ENCODE measurements at places on chromosomes 12 and 14.

DNA sequence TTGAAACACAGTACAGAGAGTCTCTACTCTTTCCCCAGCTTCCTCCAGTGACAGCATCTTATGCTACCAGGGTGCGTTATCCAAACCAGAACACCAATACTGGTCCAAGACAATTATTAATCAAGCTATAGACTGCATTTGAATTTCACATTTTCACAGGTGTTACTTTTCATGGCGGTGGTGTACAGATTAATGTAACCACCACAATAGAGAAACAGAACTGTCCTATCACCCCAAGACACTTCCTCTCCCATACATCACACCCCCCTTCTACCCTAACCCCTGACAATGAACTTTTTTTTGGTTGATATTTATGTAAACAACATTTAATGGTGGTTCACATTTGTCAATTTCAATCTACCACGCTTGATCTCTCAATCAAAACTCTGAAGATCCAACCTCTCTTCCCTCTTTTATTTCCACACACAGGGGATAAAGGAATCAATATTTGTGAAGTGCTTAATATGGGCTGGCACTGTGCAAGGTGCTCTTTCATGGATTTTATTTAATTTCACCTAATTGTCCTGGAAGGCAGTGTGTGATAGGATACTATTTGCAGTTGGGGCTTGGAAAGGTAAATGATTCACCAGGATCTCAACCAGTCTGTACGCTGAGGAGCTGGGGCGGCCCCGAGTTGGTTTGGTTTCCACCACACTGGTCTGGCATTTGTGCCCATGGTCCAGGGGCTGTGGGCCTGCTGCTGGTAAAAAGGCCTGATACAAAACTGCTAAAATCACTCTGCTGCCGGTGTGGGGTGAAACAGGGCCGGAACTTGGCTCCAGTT lies 54.6 kb upstream of the DICER1 start:
- DNase-seq = no peak

GRCh38 chr14:52939427-52939826 lies 11.4 kb downstream of the FERMT2 start:
- no peak for DNase-seq

GRCh38 chr14:55921511-55921910 lies 196.7 kb upstream of the PELI2 start:
- DNase-seq = no peak

DNA sequence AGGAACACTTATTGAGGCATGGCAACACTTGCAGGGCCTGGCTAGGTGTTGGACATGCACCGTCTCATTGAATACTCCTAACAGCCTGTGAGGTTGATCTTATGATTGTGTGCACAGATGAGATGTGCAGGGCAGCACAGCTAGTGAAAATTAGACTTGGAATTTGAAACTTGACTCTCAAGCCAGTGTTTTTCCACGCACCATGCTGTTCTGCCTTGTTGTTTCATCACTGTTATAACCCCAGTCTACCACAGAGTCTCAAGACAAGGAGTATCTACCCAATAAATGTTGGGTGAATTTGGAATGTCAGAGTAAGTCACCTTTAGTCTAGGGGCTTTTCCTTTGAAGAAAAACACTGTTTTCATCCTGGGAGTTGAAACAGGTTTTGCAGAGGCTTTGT lies 55.8 kb upstream of the LRIG3 start:
- no peak for DNase-seq

DNA sequence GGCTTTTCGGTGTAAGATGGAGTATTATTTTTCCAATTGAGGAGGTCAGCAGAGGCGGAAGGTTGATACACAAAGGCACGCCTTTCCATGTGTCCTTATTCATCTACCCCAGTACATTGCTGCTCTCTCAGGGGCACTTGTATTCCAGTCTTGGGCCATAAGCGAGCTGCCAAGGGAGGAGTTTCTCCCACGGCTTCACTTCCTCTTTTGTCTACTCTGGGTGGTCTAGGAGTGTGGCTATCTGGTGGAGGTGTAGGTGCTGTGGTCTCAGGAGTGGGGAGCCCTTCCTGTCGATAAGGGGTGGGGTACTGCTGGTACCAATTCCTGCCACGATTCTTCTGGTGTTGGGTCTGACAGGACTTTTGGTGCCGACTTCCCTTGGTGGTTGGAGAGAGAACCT lies 73.4 kb downstream of the GAS2L3 start:
- DNase-seq = no peak

DNA sequence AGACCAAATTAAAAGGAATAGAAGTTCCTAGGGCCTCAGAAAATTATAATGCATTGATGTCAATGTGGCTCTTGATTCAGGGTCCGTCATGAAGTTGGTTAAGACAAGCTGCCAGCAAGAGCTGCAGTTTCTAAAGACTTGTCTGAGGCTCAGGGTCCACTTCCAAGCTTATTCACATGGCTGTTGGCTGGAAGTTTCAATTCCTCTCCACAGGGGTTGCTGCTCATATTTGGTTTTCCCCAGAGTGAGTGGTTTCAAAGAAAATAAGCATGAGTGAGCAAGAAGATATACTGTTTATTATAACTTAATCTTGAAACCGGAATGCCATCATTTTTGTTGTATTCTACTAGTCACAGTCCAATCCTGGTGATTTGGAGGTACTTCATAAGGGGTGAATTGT lies 1247.4 kb downstream of the LRFN5 start:
- DNase-seq = no peak

DNA sequence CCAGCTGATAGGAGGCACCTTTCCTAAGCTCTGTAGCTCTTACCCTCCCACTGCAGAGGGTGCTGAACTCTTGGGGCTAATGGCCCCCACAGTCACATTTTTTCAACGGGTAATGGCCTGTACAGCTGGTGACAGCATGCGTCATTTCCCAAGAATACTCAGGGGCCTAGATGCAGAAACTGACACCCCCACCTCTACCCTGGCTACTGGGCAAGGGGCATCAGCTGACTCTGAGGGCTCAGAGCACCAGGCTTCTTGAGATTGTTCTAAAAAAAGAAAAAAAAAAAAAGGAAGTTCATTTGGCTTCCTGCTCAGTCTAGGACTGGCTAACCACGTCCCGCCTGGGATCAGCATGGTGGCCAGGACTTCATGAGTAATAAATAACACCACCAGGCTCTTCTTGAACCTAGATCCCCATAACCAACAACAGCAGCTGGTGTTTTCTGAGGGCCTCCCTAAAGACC lies 35.2 kb downstream of the ZFP36L1 start:
- no peak for DNase-seq

- no peak for DNase-seq
These were observed 276.1 kb upstream of the BTG1 start for GRCh38 chr12:92421701-92422100.

- DNase-seq = peak; percentile 18
These were observed 1482.5 kb upstream of the TMEM132C start for GRCh38 chr12:126784328-126784921.

DNA sequence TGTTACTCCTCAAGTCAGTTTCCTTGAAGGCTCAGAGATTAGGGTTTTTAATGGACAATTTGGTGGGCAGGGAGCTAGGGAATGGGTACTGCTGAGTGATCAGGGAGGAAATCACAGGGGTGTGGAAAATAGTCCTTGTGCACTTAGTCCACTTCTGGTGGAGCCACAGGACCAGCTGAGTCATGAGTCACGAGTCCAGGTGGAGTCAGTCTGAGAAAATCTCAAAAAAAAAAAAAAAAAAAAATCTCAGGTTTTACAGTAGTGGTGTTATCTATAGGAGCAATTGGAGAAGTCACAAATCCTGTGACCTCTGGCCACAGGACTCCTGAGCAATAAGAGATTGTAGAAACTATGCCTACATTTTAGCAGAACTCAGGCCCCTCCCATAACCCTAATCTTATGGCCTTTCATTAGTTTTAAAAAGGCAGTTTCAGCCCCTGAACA lies 28.2 kb upstream of the AMN1 start:
- no peak for DNase-seq

- DNase-seq = no peak
These were observed 183.4 kb downstream of the ESR2 start for GRCh38 chr14:64110802-64111201.

GRCh38 chr12:89350630-89351488 lies 1.4 kb downstream of the DUSP6 start:
- no peak for DNase-seq

GRCh38 chr12:75478116-75478794 lies 2.3 kb upstream of the GLIPR1 start:
- peak; percentile 17 for DNase-seq

DNA sequence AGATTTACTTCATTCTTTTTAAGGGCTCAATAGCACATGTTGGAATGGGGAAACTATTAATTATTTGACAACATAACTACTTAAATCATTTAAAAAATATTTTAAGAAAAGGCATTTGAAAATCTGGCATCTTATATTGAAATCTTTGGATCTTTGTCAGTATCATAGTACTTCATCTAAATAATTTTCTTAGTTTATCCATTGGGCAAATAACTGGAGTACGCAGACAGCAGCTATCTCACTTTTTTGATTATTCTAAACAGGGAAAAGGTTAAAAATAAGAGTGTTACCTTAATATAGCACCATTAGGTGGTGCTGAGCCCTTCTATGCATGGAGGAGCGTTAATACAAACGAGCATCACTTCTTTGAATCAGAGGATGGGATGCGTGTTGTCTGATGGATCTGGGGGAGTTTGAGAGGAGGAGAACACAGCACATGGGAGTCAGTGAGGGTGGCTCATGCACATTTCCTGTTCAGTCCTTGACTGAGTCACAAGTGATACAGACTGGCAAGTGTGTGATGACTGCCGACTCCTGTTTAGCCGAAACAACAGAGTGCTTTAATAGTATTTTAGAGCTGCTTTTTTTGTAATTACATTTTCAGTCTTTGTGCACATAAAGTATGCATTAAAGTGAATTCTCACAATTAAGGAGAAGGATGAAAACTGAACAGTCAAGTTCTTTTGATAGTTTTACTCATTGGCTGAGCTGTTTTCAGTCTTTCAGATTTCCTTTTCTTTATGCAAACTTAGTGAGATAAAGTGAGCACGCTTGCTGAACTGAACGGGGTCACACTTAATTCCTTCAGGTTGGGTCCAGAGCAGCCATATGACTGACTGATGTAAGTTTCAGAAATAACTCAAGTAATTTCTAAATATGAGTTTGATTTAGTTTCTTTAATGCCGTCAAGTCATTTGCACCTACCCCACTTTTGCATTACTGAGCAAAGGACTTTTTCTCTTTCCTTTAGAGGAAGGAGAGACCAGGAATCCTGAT lies 92.7 kb downstream of the DIP2B start:
- DNase-seq = peak; percentile 29

GRCh38 chr14:102304611-102305506 lies at the start of gene MOK:
MOK (minus strand) TSS chr14:102305164; CDS start chr14:102304968, 196 bp downstream.
- DNase-seq = peak; percentile 95

- DNase-seq = no peak
These were observed 289.1 kb downstream of the CACNA1C start for GRCh38 chr12:2341871-2342270.

DNA sequence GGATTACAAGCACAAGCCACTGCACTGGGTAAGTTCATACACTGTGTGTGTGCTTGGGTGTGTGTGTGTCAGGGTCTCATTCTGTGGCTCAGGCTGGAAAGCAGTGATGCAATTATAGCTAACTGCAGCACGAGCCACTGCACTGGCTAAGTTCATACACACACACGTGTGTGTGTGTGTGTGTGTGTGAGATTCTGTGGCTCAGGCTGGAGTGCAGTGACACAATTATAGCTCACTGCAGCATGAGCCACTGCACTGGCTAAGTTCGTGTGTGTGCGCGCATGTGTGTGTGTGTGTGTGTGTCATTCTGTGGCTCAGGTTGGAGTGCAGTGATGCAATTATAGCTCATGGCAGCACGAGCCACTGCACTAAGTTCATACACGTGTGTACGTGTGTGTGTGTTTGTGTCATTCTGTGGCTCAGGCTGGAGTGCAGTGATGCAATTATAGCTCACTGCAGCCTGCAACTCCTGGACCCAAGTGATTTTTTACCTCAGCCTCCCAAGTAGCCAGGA lies 85.4 kb downstream of the HECTD1 start:
- DNase-seq = no peak

- DNase-seq = peak; percentile 60
These were observed 5.8 kb downstream of the WSB2 start for GRCh38 chr12:118055144-118055557.

DNA sequence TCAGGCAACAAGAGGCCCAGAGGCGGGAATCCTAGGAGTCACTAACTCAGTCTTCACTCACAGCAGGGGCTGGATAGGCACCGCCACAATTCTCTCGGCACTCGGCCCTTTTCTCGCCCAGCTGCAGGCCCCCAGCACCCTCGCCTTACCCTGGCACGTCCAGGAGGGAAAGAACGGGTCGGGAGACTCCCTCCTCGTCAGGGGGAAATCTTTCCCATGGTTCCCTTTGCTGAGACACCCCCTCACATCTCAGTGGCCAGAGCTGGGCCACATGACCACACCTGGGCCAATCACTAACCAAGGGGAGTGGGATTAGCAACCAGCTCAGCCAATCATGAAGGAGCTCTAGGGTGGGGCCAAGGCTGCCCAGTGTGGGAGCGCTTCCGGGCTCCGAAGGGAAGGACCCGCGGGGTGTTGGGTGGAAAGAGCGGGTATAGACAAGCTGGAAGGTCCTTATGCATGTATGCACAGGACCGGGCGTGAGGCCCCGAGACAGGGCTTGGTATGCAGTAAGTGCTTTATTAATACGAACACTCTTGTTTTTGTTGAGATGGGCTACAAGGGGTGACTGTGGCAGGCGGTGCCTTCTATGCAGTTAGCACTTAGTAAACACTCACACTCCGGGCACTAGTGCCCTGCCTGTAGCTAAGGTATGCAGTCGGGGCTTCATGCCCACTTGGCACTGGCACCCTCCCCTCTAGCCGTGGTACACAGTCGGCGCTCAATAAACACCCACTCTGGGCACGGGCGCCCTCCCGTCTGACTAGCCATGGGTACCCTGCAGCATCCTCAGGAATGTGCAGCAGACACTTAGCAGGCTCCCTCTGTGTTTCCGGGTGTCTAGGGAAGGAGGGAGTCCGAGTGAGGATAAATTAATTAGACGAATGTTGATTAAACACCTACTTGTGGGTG lies 40.3 kb downstream of the ADGRD1 start:
- DNase-seq = no peak

- no peak for DNase-seq
These were observed 23.8 kb upstream of the MGST1 start for GRCh38 chr12:16323638-16324037.

All from stimulated activated CD4-positive, alpha-beta T cell treated with anti-CD3 and anti-CD28 coated beads, Interleukin-4, amount 100 ng/mL, for 4 hours (primary cell).